GM23248 (cell line): ENCODE measurements at places on chromosomes 2 and 18. TPM values are rescaled to one million over a fixed set of nuclear protein-coding genes. Genes with fewer than 3 reads are reported as not detected.
A peak's percentile ranks its signal among the peaks of the same experiment; 100 is the strongest.

The OSBPL6 gene
- 6.3 and 8.9 TPM in 2 replicates for total RNA-seq

The KCNS3 gene
- total RNA-seq: 2.7 and 2.9 TPM in 2 replicates

The MYL12B gene
- 608 and 614 TPM in 2 replicates for total RNA-seq

DNA sequence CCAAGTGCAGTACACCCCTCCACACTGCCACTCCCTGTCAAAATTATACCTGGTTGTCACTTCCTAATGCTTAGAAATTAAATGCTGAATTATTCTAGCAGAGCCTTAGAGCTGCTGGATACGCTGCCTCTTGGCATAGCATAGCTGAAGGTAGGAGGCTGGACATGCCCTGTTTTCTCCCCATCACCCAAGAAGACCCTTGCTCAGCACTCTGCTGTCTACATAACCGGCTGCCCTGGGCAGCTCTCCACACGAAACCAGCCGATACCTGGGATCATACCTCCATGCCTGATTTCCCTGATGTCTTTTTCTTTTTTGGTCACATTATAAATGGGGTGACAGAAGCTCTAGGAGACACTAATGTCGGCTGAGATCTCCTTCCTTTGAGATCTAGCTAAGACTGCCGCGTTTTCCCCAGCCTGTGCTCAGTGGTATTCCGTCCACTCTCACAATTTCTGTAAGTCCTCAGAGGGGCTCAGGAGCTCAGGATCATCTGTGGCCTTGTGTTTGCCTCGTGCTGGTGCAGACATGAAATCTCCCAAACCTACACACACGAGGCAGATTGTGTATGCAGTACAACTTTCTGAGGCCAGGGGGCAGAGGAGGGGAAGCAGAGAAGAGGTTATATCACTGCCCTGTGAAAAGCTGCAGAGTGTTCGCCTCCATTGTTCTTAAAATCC is 13.5 kb upstream of the ZAP70 start:
- no peaks in the 10 kb centered on the region for H3K27me3 ChIP-seq
- no peaks in the 10 kb centered on the region for H3K4me1 ChIP-seq
- DNase-seq: peak; percentile 78
- H3K27ac ChIP-seq: no peak overlapping the region

DNA sequence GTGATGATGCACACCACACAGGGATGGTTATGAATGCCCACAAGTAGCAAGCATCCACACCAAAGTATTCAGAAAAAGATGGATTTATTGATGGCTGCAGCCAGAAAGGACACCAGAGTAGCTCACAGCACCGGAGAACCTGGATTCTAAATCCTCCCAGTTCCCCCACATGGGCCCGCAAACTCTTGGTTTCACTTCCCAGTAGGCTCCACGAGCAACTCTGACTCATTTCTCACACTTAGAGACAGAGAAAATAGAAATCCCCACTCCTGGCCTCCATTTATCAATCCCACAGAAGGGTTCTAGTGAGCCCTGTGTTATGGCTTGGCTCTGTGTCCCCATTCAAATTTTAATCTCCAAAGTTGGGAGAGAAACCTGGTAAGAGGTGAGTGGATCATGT is 426.7 kb upstream of the MYT1L start:
- no peak overlapping the region for H3K4me3 ChIP-seq
- H3K27ac ChIP-seq: no peak overlapping the region
- H3K36me3 ChIP-seq: no peaks in the 10 kb centered on the region
- no peak for DNase-seq

The DLGAP1 gene
- total RNA-seq: 0.22 TPM in 1 of 2 replicates, not detected in the other

The CXCR1 gene
- total RNA-seq: not detected in 2 replicates
